BJ (cell line): ENCODE measurements at places on chromosomes 2 and 18. TPM values are rescaled to one million over a fixed set of nuclear protein-coding genes. Genes with fewer than 3 reads are reported as not detected.

Gene NCKAP5
- polyA plus RNA-seq: 2.1 and 2.5 TPM in 2 replicates

Gene RHBDD1
- polyA plus RNA-seq: 29.2 and 51.6 TPM in 2 replicates

Gene MDH1B
- polyA plus RNA-seq: 0.39 and 0.76 TPM in 2 replicates

Gene DSG1
- not detected in 2 replicates for polyA plus RNA-seq

Gene FAM237A
- not detected in 2 replicates for polyA plus RNA-seq

Gene PSMA8
- not detected in 2 replicates for polyA plus RNA-seq

Gene SLC9A4
- polyA plus RNA-seq: not detected in 2 replicates

Gene PLEKHA3
- 10.0 and 22.8 TPM in 2 replicates for polyA plus RNA-seq

Gene DSG3
- not detected in 2 replicates for polyA plus RNA-seq

Gene GRB14
- polyA plus RNA-seq: 0.29 and 0.32 TPM in 2 replicates

Gene MDH1
- 166 and 233 TPM in 2 replicates for polyA plus RNA-seq

Gene ANKRD30B
- 0.05 TPM in 1 of 2 replicates, not detected in the other for polyA plus RNA-seq

Gene COLEC11
- 0.07 and 0.15 TPM in 2 replicates for polyA plus RNA-seq

Gene TMEM17
- 2.8 and 4.8 TPM in 2 replicates for polyA plus RNA-seq

Gene FBLN7
- polyA plus RNA-seq: 1.6 and 3.7 TPM in 2 replicates

Gene SERPINB2
- 15.2 and 22.1 TPM in 2 replicates for polyA plus RNA-seq

Gene HOXD12
- not detected in 2 replicates for polyA plus RNA-seq

Gene RUFY4
- not detected in 2 replicates for polyA plus RNA-seq

Gene STPG4
- 0.06 TPM in 2 replicates for polyA plus RNA-seq

Gene ABCB11
- polyA plus RNA-seq: not detected in 2 replicates

Gene TFPI
- polyA plus RNA-seq: 10.9 and 28.2 TPM in 2 replicates

Gene FKBP1B
- polyA plus RNA-seq: 13.5 and 15.9 TPM in 2 replicates

Gene CCDC121
- polyA plus RNA-seq: 0.58 and 0.86 TPM in 2 replicates

Gene SP140
- 0.29 and 0.36 TPM in 2 replicates for polyA plus RNA-seq

Gene TMEM200C
- not detected in 2 replicates for polyA plus RNA-seq

Gene KCNK3
- 0.13 and 0.22 TPM in 2 replicates for polyA plus RNA-seq

Gene ZC3H6
- polyA plus RNA-seq: 1.2 and 1.4 TPM in 2 replicates

Gene SYT4
- not detected in 2 replicates for polyA plus RNA-seq

Gene MALL
- polyA plus RNA-seq: 2.2 and 2.4 TPM in 2 replicates

Gene ELOA2
- not detected in 2 replicates for polyA plus RNA-seq

Gene GKN2
- not detected in 2 replicates for polyA plus RNA-seq

Gene HSPE1
- 22.0 and 57.2 TPM in 2 replicates for polyA plus RNA-seq

Gene PDCL3
- polyA plus RNA-seq: 10.9 and 20.9 TPM in 2 replicates

Gene SERPINB10
- 0.38 and 0.85 TPM in 2 replicates for polyA plus RNA-seq

Gene RAX
- not detected in 2 replicates for polyA plus RNA-seq

Gene TMEM247
- polyA plus RNA-seq: not detected in 2 replicates

Gene ALPI
- polyA plus RNA-seq: not detected in 2 replicates
